Activated effector memory CD4-positive, alpha-beta T cell treated with anti-CD3 and anti-CD28 coated beads, Interleukin-2, amount 50 U/mL, for 16 hours (primary cell): ENCODE measurements at places on chromosomes 2 and 18.

- DNase-seq, result peak; percentile 60
Measured at GRCh38 chr18:79926715-79927606, 24.5 kb downstream of the SLC66A2 start.

GRCh38 chr2:167749016-167749415 lies 498.4 kb downstream of the STK39 start:
- no peak for DNase-seq

- no peak for DNase-seq
Measured at GRCh38 chr2:146363731-146364130, 1481.1 kb upstream of the ACVR2A start.

- DNase-seq, result no peak
Measured at GRCh38 chr2:187775651-187776050, 221.4 kb upstream of the TFPI start.

- DNase-seq, result no peak
Measured at GRCh38 chr2:161901460-161901859, 172.6 kb downstream of the DPP4 start.

DNA sequence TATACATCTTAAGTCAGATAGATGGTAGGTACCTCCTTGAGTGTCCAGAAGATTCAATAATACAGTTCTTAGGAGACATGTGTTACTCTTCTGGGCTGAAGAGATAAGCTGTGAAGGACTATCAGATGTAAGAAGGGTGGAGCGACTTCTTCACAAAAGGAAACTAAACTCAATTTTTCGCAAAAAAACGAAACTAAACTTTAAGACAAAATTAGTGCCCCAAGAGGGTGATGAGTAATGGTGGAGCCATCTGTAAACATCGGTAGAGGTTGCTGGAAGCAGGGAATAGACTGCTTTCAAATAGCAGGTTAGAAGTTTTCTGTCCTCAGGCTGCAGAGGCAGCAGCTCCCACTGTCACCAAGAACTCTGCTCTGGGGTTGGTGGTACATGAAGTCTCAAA lies 111.6 kb upstream of the TACR1 start:
- no peak for DNase-seq

DNA sequence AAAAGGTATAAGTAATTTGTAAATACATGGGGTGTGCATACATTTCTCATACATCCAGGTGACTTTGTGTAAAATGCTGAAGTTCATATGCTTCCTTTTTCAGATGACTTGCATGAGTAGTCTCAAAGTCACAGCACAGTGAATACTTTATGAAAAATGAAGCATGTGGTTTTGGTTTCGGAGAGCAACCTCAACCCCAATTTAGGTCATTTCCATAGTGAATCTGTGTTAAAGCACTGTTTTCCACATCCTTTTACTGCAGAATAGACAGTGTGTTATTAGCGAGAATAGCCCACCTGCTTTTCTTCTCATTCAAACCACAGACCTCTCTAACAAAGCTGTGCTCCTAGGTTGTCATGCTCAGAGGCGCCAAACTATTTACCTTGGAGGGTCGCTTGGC lies 204.4 kb upstream of the RASGRP3 start:
- no peak for DNase-seq

- no peak for DNase-seq
Measured at GRCh38 chr18:76457475-76457874, 37.6 kb downstream of the ZNF516 start.

DNA sequence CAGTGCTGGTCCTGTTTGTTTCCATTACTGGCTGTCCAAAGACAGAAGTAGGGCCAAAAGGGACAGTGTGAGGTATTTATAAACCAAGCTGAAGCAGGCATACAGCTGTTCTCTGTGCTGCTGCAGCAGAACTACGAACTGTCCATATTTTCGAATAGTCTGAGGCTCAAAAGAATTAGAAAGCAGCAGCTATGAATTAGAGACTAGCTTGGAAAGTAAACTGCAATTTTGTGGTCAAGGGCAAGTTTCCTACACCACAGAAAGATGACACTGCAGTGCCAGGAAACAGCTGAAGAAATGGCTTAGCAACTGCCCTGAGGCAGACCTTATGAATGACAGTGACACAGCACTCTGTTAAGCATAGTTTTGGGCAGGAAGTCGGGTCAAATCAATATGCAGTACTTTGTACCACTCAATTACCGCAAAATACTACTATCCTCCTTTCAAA lies 125.3 kb downstream of the TMEM131 start:
- no peak for DNase-seq

- DNase-seq, result no peak
Measured at GRCh38 chr2:231306791-231307393, 88.6 kb upstream of the B3GNT7 start.

DNA sequence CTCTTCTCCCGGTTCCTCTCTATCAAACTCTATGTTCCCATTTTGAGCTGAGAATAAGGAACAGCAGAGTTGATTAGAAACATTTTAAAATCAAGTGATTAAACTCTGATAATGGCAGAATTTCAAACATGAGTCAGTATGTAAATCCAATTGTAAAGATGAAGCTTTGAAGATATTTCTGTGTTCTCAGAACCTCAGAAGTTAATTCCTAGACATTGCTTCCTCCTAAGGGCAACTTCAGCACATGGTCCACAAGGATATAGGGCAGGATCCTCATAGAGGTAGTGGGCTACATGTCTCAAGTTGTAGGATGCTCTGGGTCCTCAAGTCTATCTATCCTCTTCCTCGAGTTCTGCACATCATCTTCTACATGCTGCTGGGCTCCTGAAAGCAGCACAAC lies 46.3 kb downstream of the QPCT start:
- no peak for DNase-seq

- no peak for DNase-seq
Measured at GRCh38 chr18:36560187-36560586, 262.7 kb downstream of the FHOD3 start.

GRCh38 chr2:183123117-183123958 lies 905 bp upstream of the NUP35 start:
- no peak for DNase-seq

DNA sequence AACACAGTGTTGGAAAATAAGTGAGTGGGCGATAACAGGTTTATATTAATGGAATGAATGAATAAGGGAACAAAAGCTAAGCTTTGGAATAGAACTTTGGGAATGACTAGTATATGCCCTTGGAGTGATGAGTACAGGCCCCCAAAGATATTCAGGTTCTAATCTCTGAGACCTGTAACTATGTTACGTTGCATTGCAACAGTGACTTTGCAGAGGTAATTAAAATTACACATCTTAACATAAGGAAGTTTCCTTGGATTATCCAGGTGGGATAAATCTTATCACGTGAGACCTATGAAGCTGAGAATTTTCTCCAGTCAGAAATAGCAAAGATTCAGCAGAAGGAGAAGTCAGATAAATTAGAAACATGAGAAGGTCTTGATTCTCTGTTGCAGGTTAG lies 661.5 kb upstream of the LINC00305 start:
- no peak for DNase-seq

- DNase-seq, result no peak
Measured at GRCh38 chr2:85822766-85823165, 66.0 kb downstream of the ST3GAL5 start.

- no peak for DNase-seq
Measured at GRCh38 chr2:9294764-9295163, 88.2 kb downstream of the ASAP2 start.

DNA sequence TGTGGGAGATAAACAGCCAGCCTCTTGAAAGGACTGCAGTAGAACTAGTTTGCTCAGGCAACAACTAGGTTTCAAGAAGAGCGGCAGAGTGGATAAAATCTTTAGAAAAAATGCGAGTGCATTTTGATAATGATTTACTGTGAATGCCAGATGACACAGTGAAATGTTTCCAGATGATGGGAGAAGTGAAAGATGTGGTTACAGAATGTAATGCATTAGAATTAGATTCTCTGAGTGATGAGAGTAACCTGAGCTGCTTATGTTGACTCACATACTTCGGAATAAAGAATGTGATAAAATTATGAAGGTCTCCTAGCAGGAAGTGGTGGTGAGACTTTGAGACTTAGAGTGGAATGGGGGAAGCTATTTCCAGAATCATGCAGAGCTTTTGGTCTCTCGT lies 184.3 kb downstream of the GULP1 start:
- no peak for DNase-seq

- DNase-seq, result no peak
Measured at GRCh38 chr2:186879312-186879711, 30.3 kb upstream of the ZSWIM2 start.

DNA sequence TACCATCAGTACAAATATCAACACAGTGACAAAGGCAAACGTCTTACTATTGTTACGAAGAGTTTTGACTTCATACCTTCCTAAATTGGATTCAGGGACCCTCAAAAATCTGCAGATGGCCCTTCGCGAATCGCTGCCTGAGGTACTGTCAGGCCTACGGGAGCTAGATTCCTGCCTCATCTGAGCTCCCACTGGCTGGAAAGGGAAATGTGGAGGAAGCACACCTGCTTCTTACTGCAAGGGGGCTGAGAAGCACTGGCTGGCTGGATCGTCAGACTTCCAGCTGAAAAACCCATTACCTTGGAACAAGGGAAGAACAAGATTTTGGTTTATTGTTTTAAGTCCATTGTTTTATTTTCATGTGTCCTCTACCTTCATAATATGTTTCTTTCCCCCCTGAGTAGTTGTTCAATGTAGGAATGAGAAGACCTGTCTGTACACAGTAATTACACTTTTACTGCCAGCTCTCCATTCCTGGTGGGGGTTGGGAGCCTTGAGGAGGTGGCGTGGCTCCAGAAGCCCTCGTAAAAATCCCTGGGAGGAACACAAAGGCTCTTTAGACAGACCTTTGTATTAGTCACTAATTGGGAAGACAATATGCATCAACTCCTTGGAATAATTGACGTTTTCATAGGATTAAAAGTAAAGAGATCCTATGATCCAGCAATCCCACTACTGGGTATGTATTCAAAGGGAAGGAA lies 124.1 kb upstream of the NOSTRIN start:
- no peak for DNase-seq

GRCh38 chr2:163884416-163884815 lies 148.6 kb upstream of the FIGN start:
- no peak for DNase-seq

DNA sequence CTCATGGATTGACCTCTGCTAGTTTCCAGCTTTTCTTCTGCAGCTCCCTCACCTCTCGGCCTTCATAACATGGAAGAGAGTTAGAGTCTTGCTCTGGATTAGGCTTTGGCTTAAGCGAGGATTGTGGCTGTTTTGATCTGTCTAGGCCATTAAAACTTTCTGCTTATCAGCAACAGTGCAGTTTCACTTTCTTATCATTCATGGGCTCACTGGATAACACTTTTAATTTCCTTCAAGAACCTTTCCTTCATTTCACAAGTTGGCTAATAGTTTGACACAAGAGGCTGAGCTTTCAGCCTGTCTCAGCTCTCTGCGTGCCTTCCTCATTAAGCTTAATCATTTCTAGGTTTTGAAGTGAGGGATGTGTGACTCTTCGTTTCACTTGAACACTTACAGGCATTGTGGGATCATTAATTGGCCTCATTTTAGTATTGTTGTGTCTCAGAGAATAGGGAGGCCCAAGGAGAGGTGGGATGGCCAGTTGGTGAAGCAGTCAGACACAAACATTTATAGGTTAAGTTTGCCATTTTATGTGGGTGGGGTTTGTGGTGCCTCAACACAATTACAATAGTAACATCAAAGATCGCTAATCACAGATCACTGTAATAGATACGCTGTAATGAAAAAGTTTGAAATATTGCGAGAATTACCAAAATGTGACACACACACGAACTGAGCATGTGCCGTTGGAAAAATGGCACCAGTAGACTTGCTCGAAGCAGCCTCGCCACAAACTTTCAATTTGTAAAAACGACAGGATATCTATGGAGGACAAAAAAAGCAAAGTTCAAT lies 129.3 kb downstream of the ZNF236 start:
- no peak for DNase-seq

DNA sequence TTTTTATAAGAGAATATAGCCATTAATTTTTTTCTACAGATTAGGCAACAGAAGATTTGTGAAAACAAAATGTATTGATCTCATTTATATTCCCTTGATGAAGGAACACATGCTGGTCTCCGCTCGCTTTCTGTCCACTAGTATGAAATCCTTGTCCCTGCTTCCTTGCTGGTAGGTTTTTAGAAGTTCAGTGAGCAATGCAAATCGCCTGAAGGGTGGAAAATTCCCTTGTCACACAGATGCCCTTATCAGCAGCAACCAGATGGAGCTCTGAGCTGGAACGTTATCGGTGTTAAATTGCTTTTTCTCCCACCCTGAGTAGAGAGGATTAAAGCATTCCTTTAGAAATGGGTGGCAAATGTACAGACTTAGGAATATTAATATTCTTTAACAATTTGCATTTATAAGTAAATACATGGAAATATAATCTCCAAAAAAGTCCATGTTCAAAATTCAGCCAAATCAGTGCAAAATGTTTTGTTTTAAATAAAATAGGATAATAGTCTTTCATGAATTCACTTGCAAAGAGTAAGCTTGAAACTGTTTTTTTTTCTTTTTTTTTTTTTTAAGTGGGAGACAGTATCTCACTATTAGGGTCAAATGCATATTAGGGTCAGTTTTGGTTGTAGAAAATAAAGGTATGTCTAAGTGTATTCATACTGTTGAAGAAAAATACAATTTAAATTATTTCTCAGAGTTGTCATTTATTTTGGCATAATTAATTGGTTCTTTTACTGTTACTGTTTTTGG lies 164.0 kb upstream of the MYO3B start:
- DNase-seq, result no peak

- DNase-seq, result no peak
Measured at GRCh38 chr2:218006741-218007140, 3.9 kb upstream of the TNS1 start.

- no peak for DNase-seq
Measured at GRCh38 chr2:23508066-23508390, 123.0 kb downstream of the KLHL29 start.

DNA sequence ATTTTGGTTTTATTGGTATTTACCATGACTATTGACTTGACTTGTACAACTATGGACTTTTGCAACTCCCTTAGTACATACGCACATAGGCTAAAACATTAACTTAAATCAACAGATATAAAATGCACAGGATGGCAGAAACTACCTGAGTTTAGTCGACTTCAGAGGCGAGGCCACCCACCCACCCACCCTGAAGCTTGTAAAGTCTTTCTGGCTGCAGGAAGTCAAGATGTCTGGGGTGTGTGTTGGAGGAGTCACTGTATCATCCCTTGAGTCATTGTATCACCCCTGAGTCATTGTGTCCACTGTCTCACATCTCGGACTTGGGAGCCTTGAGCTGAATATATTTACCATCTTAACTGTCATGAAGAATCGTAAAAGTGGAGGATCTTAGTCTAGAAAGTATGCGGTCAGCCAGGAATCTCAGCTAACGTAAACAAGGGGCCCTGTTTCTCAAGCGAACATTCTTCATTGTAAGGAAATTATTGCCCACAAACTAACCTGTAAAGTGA lies 140.0 kb upstream of the ST6GAL2 start:
- DNase-seq, result no peak

- DNase-seq, result no peak
Measured at GRCh38 chr18:73245345-73245744, 377.6 kb upstream of the NETO1 start.
